Fibroblast of skin of scalp (primary cell): ENCODE measurements at places on chromosomes 13 and 19.
A peak's percentile ranks its signal among the peaks of the same experiment; 100 is the strongest.

DNA sequence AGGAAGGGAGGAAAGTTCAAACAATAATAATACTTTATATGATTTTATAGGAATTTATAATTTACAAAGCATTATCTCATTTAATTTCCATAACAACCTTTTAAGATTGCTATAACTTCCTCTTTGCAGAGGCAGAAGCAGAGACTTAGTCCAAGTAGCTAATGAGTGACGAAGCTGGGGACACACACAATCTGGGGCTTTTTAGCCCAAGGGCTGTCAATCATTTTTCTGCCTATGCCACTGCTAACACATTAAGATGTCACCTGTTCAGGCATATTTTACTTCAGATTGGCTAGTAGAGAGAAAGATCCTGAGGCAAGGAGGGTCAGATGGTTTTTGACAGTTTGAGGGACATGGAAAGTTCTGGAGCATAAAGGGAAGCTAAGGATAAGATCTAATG, 12.6 kb downstream of the SCEL start:
- DNase-seq = no peak

DNA sequence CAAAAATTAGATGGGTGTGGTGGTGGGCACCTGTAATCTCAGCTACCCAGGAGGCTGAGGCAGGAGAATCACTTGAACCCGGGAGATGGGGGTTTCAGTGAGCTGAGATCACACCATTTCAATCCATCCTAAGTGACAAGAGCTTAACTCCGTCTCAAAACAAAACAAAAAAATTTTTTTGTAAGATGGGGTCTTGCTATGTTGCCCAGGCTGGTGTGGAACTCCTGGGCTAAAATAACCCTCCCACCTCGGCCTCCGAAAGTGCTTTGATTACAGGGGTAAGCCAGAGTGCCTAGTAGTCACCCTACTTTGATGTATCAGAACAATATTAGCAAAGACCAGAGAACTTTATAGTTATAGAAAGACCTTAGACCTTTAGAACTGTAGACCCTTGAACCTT, 7.9 kb downstream of the SPTBN4 start:
- DNase-seq = no peak

- DNase-seq = peak; percentile 99
These were observed 56.4 kb upstream of the NPAS1 start for GRCh38 chr19:46963093-46963734.

DNA sequence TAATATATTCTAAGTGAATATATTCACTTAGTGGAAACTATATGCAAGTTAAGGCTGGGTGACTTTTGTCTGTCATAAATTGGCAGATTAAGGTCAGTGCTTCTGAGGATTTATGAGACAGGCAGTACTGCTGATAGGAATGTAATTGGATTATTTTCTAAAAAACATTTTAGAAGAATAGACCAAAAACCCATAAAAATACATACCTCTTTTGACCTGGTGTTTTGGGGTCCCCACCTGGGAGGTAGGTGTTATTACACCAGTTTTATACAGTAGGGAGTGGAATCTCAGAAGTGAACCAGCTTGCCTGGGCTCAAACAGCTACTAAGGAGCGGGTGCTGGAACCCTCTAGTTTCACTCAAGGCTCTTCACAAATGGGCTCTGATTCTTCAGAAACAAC, 25.3 kb downstream of the COG3 start:
- no peak for DNase-seq

DNA sequence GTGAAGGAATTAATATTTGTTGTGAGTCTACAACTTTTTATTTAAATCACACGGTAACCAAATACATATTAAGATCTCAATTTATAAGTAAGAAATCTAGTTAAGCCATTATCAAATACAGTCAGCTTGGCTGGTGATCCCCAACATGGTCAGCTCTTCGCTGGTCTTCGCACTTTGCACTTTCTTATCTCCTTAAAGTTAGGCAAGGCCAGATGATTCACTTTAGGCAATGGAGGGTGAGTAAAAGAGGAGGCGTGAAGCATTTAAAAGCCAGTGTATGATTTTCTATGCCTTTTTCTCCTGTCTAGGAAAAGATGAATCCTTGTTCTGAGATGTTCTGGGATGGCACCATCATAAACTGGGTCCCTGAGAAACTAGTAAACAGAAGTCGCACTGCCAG, 793.7 kb upstream of the ARGLU1 start:
- DNase-seq = no peak

DNA sequence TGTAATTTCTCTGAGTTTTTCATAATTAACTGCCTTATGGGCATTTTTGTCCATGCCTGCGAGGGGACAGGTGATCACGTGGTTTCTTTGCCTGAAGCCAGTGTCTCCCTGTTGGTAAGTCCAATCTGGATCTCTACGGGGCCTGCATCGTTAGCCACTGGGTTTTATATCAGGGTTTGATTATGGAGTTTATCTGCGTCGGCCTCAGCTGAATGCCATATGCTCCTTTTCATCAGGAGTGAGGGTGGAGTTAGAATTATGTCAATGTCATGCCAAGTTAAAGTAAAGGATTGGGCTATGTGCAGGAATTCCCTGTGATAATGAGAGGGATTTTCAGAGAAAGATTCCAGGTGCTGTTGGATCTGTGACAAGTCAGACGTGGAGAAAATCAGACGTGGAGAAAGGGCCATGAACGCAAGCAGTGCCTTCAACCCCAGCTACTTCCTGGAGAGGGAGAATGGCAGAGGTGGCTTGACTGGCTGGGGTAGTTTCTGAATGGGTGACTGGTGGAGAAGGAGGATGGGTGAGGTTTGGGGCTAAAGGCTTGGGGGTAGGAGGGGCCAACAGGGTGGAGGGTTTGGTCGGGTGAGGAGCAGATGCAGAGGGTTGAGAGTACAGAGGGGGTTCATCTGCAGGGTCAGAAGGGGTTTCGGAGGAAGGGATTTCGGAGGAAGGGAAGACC, 24.3 kb downstream of the TMEM255B start:
- DNase-seq = no peak

GRCh38 chr13:52371736-52372247, 34.2 kb downstream of the THSD1 start:
- peak; percentile 65 for DNase-seq

DNA sequence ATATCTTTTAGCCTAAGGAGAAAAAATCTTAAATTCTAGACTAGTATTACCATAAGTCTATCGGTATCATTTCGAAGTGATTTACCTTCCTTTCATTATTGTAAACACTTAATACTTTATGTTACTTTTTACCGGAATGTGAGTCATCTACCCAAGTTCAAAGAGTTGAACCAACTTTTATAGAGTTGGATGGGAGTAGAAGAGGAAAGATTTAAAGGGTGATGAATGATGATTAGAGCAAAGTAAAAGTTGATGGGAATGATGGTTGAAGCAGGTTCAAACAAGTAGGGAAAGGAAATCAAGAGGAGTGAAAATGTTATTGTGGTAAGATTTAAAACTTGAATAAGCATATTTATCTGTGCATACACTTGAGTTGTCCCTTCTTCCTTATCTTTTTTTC, 11.3 kb upstream of the LPAR6 start:
- DNase-seq = no peak

- no peak for DNase-seq
These were observed 12.4 kb upstream of the RANBP3 start for GRCh38 chr19:5990289-5990797.

DNA sequence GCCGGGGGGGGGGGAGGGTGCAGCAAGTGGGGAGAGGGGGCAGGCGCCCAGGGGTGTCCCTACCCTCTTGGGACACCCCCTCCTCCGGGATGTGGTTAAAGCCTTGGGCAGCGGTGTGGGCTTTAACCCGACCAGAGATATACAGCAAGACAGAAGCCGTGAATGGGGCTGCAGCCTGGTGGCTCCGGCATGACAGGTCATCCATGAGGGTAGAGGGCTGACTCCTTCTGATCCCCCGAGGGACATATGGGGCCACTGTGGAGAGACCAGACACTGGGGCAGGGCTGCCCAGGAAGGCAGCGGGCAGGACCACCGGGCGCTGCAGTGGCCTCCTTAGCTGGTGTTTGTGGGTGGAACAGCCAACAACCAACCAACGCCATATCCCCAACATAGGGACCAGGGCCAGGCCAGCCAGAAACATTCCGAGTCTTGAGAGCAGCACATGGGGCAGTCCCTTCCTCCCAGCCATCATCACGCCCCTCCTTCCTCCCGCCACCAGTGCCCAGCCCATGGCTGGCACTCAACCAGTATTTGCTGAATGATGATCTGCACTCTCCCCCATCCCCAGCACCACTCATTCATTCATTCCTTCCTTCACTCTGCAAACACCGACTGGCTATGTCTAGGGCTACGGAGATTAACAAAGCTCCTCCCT, 18.2 kb downstream of the ELAVL1 start:
- no peak for DNase-seq

GRCh38 chr13:93226065-93226622, 463 bp upstream of the GPC6 start:
- no peak for DNase-seq

- DNase-seq = no peak
These were observed 1.9 kb downstream of the C19orf81 start for GRCh38 chr19:50651174-50651573.

- DNase-seq = no peak
These were observed 3.0 kb upstream of the CCNP start for GRCh38 chr19:40229484-40229883.

- DNase-seq = no peak
These were observed 28.4 kb upstream of the UQCRFS1 start for GRCh38 chr19:29241324-29241723.

DNA sequence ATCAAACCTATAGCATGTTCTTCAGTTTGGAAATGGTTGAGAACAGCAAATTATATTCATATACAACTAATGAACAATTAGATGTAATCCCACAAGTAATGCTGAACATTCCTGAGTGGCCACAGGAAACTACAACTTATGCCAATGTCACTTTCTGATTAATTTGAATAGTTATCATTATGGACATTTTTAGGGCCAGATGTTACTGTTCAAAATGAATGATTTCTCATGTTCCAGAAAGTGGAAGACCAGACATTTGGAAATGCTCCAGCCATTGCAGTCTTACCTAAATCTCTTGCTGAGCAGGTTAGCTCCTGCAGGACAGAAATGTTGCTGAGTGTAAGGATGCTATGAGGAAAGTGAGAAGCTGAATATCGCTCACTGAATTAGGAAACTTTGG, 819.8 kb downstream of the PCDH9 start:
- DNase-seq = no peak

DNA sequence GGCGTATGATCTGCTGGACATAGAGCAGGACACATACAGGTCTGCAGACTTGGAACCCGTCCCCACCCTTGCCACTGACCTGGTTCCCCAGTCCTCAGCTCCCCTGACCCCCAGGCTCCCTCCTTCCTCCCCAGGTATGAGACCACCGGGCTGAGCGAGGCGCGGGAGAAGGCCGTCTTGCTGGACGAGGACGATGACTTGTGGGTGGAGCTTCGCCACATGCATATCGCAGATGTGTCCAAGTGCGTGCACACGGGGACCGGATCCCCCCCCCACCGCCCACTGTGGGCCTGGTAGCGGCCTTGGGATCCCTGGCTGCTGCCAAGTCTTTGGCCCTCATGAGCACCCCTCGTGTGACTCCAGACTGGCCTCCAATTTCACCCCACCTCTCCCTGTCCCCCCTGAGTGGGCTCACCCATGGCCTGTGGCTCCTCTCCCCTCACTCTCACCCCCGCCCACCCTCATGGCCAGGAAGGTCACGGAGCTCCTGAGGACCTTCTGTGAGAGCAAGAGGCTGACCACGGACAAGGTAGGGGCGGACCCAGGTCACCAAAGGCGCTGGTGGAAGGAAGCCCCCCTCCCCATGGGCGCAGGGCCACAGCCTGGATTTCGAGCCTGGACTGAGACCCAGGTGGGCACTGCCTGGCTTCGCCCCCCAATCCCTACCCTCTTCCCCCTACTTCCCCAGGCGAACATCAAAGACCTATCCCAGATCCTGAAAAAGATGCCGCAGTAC, 5.6 kb downstream of the STXBP2 start:
- no peak for DNase-seq

GRCh38 chr13:35961461-35962220, 169.5 kb downstream of the DCLK1 start:
- no peak for DNase-seq

DNA sequence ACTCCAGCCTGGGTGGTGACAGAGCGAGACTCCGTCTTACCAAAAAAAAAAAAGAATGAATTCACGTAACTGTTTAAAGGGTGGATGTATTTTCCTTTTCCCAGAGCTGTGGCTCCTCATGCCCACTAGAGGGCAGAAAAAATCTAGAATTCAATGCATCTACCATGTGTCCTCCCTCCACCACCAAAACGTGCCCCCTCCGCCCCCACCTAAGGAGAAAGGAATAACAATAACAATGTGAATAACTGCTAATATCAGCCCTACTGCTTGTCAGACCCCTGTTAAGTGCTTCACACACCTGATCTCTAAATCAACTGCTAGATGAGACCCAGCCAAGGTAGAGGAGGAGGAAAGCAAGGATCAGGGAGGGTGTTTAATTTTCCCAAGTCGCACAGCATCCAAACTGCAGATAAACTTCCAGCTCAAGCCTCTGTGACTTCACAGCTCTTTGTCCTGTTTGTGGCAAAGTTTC, 20.2 kb upstream of the PNMA8B start:
- peak; percentile 56 for DNase-seq

- DNase-seq = no peak
These were observed 656.0 kb downstream of the GPC5 start for GRCh38 chr13:92054389-92054788.

- no peak for DNase-seq
These were observed 9.1 kb upstream of the VWA8 start for GRCh38 chr13:41970022-41970421.

DNA sequence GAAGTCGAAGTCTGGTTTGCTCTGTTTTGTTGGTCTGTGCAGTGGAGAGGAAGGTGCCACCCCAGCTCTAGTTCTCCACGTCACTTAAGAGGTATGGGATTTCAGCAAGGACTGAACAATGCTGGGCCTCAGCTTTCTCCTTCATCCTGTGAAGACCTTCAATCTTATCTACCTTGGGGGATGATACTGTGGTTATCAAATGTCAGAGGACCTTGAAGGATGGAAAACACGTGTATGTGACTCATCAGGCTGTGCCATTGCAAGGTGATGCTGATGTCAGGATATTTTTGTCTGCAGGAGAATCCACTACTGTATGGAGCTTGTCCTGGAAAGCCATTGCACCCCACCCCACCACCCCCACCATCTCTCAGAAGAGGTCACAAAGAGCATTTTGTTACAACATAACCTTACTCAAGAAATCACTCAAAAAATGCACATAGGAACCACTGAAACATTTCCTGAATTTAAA, 81.4 kb upstream of the UQCRFS1 start:
- peak; percentile 1 for DNase-seq

GRCh38 chr19:37817180-37817981, 38.0 kb upstream of the ZNF573 start:
- DNase-seq = peak; percentile 48

DNA sequence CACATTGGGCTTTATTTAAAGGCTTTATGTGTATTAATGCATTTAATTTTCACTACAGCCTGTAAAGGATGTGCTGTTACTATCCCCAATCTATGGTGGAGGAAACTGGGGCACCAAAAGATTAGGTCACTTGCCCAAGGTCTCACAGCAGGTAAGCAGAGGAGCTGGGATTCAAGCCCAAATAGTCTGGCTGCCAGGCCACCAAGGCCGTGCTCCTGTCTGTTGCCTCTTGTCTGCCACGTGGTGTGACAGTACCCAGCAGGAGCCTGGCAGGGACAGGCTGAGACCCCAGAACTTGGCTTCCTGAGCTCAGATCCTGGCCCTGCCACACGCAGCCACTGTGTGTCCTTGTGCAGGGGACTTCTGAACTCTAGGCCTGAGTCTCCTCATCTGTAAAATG, 4.5 kb downstream of the NTN5 start:
- no peak for DNase-seq

- DNase-seq = peak; percentile 86
These were observed 45.7 kb upstream of the TDRD3 start for GRCh38 chr13:60351326-60351725.
